Fibroblast of skin of left biceps (primary cell): ENCODE measurements at places on chromosomes 5 and 9.

DNA sequence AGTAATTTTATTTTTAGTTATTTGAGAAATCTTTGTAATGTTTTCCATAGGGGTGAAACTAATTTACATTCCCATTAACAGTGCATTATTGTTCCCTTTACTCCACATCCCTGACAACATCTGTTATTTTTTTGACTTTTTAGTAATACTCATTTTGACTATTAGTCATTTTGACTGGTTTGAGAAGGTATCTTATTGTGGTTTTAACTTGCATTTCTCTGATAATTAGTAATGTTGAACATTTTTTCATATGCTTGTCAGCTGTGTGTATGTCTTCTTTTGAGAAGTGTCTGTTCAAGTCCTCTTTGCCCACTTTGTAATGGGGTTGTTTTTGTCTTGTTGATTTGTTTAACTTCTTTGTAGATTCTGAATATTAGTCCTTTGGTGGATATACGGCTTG, 27.5 kb downstream of the CCDC152 start:
- no peak for DNase-seq

GRCh38 chr9:20253635-20254034, 368.7 kb downstream of the MLLT3 start:
- DNase-seq = no peak

- DNase-seq = no peak
These were observed 232.0 kb downstream of the IRX1 start for GRCh38 chr5:3827624-3828023.

DNA sequence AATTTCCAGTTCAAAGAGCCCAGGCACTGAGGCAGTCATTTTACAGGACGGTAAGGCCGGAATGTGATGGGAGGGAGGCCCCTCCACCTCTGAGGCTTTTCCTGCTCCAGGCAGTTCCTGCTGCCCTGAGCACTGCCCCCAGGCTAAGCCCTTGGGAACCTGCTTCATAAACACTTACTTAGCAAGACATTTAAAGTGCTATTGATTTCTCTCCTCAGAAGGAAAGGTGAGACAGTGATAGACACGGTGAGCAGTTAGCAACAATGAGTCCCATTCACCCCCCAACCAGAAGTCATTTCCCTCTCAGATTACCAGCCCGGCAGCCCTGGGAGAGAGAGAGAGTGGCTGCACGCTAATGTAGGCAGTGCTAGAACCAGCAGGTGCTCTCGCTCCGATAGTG, 462.5 kb downstream of the SPOCK1 start:
- no peak for DNase-seq

GRCh38 chr5:71663191-71663969, 55.7 kb upstream of the CARTPT start:
- DNase-seq = no peak

GRCh38 chr5:59169081-59169767, 586.3 kb downstream of the RAB3C start:
- DNase-seq = no peak

DNA sequence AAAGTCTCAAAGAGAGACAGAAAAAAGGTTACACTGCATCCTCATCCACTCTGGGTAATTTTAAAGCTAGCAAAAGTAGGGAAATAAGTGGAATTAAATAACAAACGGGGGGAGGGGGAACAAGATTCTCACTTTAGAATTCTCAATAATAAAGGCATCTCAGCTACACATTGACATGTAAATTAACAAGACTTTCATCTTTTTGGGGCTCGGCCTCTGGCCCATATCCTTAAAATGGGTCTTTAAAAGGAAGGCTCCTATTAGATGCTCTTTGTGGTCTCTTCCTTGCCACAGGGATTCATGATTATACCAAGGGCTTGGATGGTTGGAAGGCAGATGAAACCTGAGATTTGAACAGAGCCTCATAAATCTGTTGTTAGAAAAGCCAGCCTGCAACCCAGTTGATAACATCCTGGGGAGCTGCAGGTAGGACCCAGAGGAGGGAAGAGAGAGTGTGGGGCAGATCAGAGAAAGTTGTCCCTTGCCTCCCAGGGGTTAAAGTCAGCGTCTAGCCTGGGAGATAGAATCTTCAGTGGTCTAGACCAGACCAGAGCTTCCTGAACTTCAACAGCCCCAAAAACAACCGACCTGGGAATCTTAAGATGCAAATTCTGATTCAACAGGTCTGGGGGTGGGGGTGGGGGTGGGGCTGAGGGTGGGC, 135.9 kb downstream of the GCNT1 start:
- no peak for DNase-seq

GRCh38 chr9:72454871-72455491, 66.4 kb upstream of the TMC1 start:
- no peak for DNase-seq

- DNase-seq = no peak
These were observed 26.9 kb upstream of the ITGA1 start for GRCh38 chr5:52760695-52761366.

- peak; percentile 48 for DNase-seq
These were observed 663.8 kb upstream of the CDH9 start for GRCh38 chr5:27701931-27702903.

DNA sequence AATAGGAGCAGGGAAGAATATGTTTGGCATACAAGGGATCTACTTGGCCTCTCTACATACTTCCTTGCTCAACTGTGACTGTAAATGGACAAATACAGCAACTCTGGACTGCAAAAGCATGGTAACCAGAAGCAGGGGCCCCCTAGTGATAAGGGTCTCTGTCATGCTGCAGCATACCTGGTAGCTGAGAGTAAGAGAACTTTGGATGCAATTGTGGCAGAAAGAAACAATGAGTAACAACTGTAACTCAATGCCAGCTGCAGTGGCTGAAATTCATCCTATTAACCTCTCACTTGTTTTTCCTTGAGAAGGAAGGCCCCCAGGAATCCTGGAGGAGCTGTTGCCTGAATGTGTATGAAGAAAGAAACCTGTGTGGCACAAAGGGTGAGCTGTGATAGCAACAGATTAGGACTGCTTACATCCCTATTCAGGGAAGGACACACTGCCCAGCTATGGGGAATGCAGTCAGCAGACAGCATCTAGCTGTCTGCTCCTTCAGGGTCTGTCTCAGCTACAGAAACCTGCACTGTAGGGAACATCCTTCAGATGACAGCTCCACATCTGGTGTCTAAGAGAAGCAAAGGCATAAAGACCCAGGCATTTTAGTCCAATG, 468.1 kb upstream of the ACTBL2 start:
- DNase-seq = no peak
